ENCODE measurements at places on chromosomes 4 and X. TPM values are rescaled to one million over a fixed set of nuclear protein-coding genes. Genes with fewer than 3 reads are reported as not detected.

The NXF2 gene
- total RNA-seq: not detected

DNA sequence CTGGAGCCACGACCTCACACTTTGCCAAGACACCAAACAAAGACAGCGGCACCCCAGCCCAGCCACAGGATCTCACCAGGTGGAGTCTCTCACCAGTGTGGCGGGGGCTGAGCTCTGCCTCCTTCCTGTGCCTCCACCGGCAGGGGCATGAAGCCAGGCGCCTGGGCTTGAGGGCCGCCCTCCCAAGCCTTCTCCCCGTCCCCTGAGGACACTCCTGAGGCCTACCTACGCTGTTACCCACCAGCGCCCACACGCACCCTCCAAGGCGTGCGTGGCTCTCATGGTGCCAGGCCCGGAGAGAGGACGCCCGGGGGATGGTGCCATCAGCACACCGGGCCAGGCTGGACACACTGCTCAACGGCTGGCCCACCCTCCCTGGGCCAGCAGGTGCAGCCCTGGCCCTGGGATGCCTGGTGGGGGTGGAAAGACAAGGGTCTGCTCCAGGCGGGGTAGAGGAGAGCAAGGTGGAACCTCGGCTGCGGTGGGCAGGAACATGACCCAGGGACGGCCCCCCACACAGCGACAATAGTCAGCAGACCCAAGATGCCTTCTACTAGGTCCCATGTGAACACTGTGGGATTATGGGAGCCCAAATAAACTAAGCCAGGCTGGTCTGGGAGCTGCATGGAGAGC, 22.1 kb downstream of the NELFA start:
- DNase-seq: no peak

DNA sequence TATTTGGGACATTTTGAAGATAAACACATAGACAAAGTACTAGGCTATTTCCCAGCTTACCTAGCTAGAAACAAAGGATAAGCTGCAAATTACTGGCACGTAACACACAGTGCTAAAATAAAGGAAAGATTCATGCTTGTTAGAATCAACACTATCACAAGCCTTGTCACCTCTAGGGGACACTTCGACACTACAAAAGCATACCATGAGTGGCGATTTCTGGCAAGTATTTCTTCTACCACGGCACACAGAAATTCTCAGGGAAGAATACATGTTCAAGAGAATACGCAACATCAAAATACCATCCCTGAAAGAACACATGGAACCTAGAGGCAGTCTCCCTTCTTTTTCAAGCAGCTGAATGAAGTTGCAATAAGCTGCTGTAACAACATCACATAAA, 5.1 kb downstream of the MECP2 start:
- DNase-seq: peak; percentile 27

- no peak for DNase-seq
Observed at GRCh38 chrX:41452565-41453356, 5.6 kb downstream of the NYX start.

The BMP3 gene
- not detected for total RNA-seq

DNA sequence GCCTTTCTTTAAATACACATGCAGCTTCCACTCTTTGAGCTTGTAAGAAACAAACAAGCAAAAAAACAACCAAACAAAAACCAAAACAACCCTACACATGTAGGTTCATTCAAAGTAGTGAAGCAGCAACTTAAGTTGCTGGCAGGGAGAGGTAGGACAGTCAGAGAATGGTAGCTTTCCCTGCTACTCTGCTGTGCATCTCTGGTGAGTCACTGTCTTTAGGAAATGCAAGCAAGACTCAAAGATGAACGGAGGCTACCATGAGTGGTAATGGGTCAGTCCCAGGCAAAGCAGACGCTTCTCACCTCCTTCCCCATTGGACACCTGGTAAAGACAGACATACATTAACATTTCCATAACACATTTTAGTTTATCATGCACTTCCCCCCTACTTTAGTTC, 43.2 kb downstream of the PGRMC2 start:
- DNase-seq: no peak

The CXCL8 gene
- 4.6 TPM for total RNA-seq

DNA sequence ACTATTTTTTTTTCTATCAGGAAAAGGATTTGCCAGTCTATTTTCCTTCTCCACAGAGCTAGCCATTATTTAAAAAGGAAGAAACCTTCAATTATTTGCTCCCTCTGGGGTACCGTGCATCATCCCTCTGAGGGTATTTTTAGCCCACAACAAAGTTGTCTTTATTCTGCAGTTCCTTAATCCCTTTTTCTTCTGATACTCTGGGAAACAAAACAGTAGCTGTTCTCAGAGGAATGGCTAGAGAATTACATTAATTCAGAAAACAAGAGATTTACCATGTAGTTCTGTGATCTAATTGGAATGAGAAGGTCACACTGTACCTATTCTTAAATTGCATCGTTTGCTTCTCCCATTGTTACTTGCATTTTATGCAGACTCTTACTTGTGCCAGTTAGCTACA, 1056.7 kb downstream of the STIM2 start:
- DNase-seq: no peak

The STAG2 gene
- total RNA-seq: 117 TPM

The REELD1 gene
- total RNA-seq: 0.42 TPM

- DNase-seq: no peak
Observed at GRCh38 chr4:96708766-96709165, 868.9 kb downstream of the PDHA2 start.

- DNase-seq: no peak
Observed at GRCh38 chr4:73676136-73676535, 55.9 kb upstream of the RASSF6 start.

- no peak for DNase-seq
Observed at GRCh38 chr4:157052429-157053040, 23.4 kb upstream of the GLRB start.

GRCh38 chr4:171266671-171267070, 546.5 kb upstream of the GALNTL6 start:
- no peak for DNase-seq

DNA sequence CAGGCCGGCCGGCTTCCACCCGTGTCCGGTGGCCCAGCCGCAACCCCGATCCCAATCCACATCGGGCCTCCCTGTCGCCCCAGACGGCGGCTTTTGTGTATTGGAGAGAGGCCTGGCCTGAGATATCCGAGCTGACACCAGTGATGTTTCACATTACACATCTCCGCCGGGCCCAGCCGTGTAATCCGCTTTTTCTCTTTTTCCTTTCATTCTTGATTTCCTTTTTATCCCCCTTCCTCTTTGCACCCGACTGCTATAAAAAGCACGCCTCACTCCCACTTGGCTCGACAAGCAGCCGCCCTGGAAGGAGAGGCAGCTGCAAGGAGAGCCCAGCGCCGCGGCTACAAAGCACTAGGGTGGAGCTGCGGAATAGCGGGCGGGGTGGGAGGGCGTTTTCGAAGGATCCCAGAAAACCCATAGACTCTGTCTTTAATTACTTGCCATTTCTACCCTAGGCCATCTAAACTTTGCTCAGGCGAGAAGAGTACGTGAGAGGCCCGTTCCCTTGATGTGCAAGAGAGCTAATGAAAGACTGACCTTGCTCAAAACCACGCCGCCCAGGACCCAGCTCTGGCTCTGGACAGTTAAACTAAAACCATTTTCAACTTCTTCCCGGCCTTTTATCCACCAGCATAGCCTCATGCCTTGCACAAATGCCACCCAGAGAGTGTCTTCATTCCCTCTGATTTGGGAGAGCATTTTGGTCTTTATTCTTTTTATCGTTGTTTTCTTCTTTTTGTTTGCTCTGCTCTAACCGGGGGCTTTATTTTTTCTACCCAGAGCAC, 3.2 kb downstream of the PITX2 start:
- no peak for DNase-seq

- DNase-seq: no peak
Observed at GRCh38 chrX:92351511-92351910, 572.3 kb downstream of the PCDH11X start.

GRCh38 chr4:74055096-74055495, 16.6 kb upstream of the CXCL3 start:
- no peak for DNase-seq

DNA sequence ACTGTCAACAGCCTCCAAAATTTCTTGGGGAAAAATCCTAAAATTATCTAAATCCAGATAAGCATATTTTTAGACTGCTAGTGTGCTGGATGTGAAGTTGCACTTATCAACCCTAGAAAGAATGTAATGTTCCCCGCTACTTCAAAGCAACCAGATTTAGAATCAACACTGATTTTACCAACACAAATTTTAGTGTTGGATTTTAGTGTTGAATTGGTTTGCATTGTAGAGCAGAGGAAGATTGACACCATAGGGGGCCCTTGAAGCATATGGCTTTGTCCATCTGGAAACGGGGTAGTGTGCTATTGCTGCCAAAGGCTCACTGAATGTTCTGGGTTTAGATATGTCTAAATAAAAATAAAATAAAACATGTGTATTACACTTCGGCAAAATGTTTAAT, 126.3 kb upstream of the EMCN start:
- DNase-seq: no peak

The PAGE3 gene
- not detected for total RNA-seq

DNA sequence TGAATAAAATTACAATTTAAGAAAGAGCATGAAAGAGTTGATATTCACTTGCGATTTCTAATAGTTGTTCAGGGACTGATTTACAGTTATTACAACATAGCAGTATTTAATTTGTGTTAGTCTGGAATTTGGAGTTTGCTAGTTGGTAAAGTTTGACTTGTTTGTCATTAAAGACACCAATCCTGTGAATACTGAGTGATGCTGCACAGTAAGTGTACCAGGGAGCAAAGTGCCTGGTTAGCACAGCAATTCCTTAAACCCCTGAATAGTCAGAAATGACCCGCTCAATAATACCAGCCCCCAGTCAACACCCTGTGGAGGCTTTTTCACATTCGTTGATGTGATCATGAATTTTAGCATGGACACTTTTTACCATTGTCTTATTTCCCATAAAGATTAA, 122.2 kb upstream of the GC start:
- DNase-seq: no peak

GRCh38 chr4:81085291-81085690, 54.8 kb downstream of the BMP3 start:
- DNase-seq: no peak

DNA sequence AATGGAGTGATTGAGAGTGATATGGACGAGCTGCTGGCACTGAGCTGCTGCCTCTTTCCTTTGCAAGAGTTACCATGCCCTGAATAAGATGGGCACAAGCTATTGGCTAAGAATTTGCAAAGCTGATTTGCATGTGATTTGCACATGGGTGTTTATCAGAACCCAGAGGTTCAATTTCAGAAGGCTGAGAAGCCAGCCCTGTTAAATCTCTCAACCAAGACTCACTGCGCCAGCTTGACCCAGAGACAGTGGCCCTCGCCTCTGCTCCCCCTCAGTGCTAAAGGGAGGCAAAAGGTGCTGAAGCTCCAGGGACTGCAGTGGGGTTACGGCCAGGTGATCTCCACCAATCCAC, 701 bp downstream of the ARHGAP4 start:
- peak; percentile 33 for DNase-seq

- DNase-seq: no peak
Observed at GRCh38 chr4:82784681-82785610, 13.7 kb downstream of the SCD5 start.

DNA sequence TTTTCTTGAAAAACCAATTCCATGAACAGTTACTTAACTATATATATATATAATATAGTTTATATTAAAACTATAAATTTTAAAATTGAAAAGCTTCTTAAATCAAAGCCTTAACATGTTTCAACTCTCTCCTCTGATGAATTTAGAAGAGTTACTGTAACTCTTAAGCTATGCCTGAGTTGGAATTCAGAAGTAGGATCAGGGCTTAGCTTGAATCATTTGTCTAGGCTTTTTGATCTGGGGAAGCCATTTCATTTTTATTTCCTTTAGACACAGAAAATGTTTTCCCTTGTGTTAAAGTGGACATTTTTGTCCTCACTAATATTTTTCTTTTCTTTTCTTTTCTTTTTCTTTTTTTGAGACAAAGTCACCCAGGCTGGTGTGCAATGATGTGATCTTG, 40.4 kb upstream of the PDLIM5 start:
- no peak for DNase-seq

- no peak for DNase-seq
Observed at GRCh38 chr4:98170035-98170434, 26.8 kb upstream of the STPG2 start.

DNA sequence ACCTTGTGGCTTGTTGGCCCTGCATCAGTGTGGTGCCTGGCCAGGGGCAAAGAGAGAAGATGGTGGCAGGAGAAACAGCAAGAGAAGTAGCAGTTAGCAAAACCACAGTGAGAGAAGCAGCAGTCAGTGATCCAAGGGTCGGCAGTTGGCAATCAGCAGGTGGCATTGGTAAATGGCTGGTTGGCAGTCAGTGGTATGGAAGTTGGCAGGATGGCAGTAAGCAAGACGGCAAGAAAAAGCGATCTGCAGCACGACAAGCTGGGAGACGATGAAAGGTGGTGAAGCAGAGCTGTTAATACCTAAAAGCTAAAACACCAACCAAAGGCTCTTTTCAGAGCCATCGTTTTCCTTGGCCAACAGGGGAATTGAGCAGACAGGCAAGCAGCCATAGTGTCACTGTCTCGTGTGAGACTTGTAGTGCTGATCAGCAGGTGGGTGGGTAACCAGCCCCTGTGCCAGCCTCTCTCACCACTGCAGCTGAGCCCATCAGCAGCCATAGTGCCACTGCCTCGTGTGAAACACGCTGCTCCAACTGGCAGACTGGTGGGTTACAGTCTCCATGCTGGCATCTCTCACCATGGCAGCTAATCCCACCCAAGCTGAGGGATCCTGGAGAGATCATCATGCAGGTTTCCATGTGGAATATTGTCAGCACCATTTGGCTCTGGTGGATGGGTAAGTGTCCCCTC, 2078.4 kb downstream of the PCDH7 start:
- no peak for DNase-seq

- no peak for DNase-seq
Observed at GRCh38 chrX:9151772-9152307, 117.9 kb upstream of the FAM9B start.

DNA sequence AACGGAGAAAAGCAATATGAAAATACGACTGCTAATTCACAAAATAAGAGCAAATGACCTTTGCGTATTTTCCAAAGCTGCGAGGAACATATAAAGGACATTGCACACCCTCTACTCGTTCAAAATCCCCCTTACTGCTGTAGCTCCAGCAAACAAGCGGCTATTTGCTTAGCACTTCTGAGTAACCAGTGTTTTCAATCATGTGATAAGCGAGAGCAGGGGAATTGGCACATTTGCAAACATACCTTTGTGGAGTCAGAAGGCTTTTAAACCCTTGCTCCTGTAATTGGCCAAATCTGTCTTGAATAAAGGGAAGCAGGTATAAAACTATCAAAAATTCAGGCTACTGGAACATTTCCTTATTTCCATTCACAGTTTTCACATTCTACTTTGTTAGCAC, 610.2 kb downstream of the UBE2NL start:
- DNase-seq: no peak

Data from CD4-positive, alpha-beta memory T cell (primary cell).